ENCODE measurements at places on chromosomes 7 and 10.

GRCh38 chr7:127303102-127303501 lies 50.4 kb upstream of the GRM8 start:
- no peak for DNase-seq

DNA sequence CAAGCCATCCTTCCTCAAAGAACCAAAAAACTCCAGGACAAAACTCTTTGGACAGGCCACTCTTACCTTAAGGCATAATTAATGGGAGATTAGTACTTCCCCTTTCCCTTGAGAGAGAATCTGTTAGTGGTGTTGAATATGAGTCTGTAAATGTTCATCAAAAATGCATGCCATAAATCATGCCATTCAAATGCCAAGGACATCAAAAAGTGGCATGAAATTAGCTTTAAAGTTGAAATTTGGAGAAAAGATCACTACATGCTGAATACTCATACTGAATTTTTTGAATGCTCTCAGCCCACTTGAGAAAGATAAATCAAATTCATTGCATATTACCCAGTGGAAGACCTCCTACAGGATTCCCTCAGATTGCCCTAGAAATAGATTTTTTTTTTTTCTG lies 6.7 kb downstream of the NRCAM start:
- no peak for DNase-seq

DNA sequence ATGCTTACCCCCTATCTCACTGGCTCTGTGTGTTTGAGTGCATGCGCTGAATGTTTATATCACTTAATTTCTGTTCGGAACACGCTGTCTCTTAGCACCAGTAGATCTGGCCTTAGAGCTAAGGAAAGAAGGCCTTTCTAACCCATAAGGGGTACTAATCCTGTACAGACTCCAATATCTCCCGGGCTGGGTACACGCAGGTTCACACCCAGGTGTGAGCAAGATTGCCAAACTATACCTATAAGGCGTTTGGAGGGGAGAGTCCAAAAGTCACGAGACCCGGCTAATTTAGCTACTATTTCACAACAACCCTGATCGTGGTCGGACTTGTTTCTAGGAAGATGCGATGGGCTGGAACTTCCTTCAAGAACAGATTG lies 727 bp upstream of the PDSS1 start:
- no peak for DNase-seq

DNA sequence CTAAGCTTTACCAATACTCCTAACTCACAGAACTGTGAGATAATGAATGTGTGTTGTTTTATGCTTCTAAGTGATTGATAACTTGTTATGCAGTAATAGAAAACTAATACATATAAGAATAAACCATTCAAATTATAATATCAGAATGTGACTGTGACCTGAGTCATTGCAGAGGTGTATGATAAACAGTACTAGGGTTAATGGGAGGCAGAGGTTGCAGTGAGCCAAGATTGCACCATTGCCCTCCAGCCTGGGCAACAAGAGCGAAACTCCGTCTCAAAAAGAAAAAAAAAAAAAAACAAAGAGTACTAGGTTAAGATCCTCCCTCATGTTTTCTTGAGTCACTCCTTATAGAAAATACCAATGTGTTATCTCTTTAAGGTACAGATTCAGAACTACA lies 950.3 kb downstream of the SORCS1 start:
- DNase-seq: no peak

- no peak for DNase-seq
These were observed 903 bp upstream of the NT5C2 start for GRCh38 chr10:103193820-103194529.

- no peak for DNase-seq
These were observed 418.9 kb downstream of the ZNF716 start for GRCh38 chr7:57868771-57869483.

DNA sequence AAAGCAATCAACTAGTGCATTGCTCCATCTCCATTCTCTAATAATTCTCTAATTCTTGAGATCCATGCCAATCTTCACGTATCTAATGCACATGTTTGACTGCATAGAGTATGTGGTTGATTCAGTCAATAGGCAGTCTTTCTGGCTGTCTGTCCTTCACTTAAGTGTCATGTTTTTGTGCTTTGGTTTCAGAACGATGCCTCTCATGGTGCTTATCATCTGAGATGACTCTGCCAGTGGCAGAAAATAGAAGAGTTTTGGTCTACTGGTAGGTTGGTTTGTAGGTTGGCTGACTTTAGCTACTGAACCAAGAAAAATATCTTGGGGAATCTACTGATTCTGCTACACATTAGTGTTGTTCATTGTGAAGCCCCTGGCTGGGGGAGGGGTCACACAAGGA lies 364.2 kb downstream of the SFMBT2 start:
- no peak for DNase-seq

DNA sequence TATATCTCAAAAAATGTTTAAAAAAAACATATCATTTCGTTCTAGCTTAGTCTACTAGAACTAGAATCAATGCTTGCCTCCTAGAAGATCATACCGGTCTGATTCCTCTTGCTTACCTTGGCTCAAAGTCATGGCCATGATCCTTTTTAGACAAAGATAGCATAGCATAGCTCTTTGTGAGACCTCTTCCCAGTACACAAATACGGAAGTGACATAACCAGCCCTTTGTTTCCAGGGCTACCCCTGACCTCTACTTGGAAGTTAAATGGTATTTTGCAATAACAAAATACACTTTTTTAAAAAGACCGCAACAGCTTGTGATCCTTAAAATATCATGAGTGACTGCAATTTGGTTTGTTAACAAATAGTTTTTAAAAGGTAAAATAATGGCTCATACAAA lies 130.7 kb upstream of the NOBOX start:
- DNase-seq: no peak

- DNase-seq: no peak
These were observed 283.0 kb downstream of the USP6NL start for GRCh38 chr10:11328264-11329061.

- DNase-seq: no peak
These were observed 101.5 kb downstream of the TRIL start for GRCh38 chr7:28856656-28857055.

DNA sequence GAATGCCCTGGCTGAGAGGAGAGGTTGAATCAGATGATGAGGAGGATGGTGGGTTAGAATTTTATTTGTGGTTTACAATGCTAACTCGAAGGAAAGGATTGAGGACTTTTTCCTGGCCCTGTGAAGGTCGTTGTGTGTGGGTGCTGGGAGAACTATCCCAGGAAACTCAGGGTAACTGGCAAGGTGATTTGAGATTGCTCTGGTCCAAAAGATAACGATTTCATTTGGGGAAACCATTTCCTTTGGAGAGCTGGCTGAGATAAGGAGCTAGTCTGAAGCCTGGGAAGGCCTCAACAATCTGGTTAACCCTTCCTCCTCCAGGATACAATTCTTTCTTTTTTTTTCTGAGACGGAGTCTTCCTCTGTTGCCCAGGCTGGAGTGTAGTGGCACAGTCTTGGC lies 33.0 kb downstream of the HK1 start:
- no peak for DNase-seq

DNA sequence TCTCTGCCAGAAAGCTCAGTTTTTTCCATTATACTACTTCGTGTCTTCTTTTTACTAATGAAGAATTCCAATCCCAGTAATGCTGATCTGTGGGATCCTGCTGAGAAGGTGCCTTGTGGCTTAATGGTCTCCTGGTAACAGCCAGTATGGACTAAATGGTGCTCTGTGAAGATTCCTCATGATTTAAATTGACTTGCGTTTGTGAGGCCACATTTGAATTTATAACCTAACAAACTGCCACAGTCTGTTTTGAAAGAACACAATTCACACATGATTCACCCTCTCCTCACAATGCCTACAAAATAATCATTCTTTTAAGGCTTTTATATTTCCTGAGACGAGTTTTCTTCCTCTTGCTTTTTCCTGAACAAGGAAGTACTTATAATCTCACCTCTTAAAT lies 140.0 kb downstream of the MBL2 start:
- no peak for DNase-seq

DNA sequence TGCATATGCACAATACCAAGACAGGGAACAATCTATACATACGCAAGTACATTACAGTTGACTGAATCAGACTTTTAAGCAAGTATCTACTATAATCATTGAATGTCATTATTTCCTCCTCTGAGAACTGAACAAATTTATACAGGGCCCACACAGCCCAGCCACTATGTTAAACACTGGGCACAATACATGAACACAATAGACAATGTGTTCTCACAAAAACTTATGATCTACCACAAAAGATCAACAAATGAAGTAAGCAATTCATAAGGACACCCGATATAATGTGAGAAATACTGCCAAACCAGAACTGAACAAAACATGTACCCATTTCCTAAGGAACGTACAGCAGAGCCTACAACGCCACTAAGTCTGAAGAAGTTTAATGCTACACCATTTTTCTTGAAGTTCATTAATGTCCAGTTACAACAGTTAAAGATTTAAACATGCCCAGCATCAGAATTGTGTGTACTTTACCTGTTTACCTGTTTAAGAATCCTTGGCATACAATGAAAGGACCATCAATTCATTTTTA lies 31.5 kb downstream of the SHTN1 start:
- DNase-seq: no peak

GRCh38 chr10:29150010-29150409 lies 138.9 kb upstream of the LYZL1 start:
- DNase-seq: no peak

- peak; percentile 16 for DNase-seq
These were observed 87.0 kb downstream of the TBXAS1 start for GRCh38 chr7:139915864-139916716.

DNA sequence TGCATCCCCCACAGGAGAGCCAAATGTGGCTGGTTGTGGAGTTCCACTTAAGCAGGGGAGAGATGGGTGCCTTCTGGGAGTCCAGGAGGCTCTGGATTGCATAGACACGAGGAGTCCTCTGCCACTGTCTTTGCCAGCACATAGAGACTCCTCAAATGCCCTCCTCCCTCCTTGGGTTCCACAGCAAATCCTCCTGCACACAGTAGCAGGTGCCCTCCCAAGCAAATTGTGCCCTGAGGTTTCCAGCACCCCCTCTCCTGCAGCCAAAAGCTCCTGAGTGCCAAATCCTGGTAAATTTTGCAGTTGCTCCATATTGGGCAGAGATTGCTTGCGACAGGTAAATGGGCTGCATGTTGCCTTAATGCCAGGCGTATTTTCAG lies 5.8 kb downstream of the EVX1 start:
- DNase-seq: no peak

DNA sequence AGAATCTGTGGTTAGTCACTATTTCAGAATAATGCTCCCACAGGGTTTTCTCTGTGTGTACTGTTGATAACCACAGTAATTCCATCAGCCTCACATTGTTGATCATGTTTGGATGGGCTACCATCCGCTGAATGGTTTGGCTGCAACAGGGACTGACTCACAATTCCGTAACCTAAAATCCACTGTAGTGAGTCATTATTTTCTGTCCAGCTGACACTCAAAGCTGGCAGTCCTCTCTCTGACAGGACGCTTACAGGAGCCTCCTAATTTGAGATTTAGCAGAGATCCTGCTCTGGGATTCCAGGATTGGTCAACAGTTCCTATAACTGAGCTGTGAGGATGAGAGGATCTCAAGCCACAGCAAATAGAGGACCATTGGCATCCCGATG lies 32.7 kb downstream of the VWA2 start:
- no peak for DNase-seq

DNA sequence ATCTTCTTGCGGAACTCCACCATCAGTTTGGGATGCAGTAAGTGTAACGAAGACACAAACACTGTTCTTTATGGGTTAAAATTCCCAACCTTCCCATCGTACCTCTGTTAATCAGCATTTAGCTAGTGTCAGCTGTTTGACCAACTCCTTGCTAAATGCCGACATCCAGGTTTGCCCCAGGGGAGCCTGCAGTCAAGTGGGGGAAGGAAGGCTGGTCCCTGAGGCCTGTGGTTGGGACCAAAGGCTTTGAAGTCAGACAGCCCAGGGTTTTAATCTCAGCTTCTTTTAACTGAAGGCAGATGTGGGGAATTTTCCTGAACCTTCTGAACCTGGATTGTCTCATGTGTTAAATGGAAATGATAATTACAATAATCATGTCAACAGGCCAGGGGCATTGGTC lies 443.7 kb downstream of the GLRX3 start:
- no peak for DNase-seq

DNA sequence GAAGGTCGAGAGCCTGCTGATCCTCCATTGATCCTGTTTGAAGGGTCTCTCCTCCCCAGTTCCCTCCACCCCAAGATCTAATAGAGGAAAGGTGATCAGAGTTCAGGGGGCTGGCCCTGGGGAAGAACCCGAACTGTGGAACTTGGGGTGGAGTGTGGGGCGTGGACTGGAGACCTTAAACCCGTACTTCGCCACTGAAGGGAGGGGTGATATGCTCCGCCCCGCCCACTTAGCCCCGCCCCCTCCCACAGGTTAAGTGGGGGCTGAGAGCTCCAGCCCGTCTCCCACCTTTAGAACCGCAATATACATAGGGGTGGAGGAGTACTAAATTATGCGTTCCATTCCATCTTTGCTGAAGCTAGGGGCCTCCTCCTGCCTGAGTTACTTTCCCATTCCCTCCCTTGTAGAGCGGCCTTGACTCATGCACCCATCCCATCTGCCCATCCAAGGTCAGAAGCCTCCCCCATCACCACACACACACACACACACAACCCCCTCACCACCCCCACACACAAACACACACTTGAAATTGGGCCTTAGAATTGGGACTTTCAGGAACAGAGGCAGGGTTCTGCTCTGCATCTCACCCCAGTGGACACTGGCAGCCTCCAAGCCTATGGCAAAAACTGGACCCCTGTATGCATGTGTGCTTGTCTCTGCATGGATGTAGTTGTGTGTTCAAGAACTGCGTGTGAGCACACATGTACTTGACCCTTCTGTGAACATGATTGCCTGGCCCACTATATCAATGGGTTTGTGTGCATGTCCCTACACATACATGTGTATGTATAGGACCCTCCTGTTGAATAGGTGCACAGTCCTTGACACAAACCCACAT lies 991 bp downstream of the SEMA4G start:
- DNase-seq: no peak

GRCh38 chr7:83827036-83827435 lies 178.1 kb upstream of the SEMA3E start:
- DNase-seq: no peak

DNA sequence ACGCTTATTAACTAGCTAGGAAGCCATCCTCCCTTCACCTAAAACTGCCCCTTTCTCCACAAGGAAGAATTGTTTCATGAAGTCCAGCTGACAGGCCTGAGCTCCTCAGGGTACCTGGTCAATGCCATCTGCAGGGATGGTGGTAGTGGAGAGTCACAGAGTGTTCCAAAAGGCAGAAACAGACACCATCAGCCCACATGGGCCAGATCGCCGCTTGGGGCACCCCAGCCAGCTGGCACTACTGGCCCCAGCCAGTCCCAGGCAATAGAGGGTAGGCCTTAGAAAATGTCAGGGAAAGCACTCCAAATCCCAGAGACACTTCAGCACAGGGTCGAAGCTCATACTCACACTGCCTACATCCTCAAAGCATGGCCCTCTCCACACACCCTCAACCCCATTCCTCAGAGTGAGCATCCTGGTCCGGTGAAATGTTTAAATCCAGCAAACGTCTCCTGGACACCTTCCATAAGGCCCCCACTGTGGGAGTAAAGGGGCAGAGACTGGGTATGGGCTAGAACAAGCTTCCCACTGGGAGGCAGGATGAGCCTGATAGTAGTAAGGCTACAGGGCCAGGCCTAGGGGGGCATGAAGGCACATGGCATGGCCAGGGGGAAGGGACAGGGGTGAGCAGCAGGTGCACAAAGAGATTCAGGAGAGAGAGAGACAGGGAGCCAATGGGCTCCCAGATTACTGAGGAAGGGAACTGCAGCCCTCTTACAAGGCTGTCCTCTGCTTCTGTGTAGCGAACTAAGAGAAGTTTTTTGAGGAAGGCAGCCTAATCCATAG lies 1.9 kb downstream of the LRRC20 start:
- DNase-seq: no peak

- DNase-seq: no peak
These were observed 64.5 kb downstream of the PALS2 start for GRCh38 chr7:24637706-24638105.

- no peak for DNase-seq
These were observed 10.6 kb downstream of the SLC25A16 start for GRCh38 chr10:68516766-68517165.

All from stimulated activated CD8-positive, alpha-beta memory T cell treated with anti-CD3 and anti-CD28 coated beads, Interleukin-7, amount 100 ng/mL, for 1 hour (primary cell).